ENCODE measurements at places on chromosomes 11 and 22.

GRCh38 chr11:86046116-86046515 is 22.8 kb downstream of the PICALM start:
- DNase-seq, result no peak

DNA sequence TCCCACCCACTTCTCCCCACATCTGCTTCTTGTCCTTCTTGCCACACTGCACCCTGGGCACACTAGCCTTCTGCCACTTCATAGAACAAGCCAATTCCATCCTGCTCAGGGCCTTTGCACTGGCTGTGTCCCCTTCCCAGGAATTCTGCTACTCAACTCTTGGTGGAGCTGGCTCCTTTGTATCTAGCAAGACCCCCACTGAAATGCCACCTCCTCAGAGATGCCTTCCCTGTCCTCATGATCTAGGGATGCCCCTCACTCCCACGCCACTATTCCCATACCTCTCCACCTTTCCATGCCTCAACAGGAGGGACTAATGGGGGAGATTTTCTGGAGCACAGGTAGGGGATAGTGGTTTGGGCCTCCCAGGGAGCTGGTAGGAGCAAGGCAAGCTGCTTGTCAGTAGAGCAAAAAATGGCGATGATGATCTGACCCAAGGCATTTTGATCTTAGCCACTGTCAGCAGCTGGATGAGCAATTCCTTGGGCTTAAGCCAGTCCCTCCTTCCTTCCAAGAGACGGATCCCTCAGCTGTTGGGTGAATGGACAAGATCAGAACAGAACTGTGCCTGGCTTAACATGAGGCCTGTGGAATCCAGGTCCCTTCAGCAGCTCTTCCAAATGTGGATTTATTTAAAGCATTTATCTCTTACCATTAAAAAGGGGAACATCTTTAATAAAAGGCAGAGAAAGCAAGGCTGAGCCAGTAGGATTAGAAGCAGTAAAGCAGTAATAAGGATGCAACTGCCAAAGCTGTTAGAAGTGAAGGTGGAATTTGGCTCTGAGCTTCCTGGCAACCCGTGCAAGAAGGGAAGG is 4.0 kb upstream of the PRDM11 start:
- no peak for DNase-seq

GRCh38 chr11:116275635-116276034 is 497.2 kb downstream of the BUD13 start:
- no peak for DNase-seq

DNA sequence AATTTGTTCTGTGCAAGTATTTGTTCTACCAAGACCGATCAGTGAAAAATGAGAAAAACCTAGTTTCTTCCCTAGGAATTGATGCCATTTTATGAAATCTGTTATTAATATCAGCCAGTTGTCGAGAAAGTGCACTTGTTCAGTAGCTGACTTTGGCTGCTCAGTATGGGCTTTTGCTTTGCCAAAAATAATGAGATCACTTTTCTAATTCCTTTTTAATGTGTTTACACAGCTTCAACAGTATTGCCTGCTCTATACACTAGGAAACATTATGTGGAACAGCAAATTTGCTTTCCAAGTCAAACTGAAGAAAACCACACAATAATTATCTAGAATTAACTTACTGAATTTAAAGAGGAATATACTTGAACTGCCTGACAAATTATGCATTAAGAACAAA is 34.4 kb downstream of the SCUBE2 start:
- no peak for DNase-seq

GRCh38 chr11:56659755-56660154 is 3.7 kb upstream of the OR5AR1 start:
- no peak for DNase-seq

GRCh38 chr11:31815711-31816467 is 4.8 kb upstream of the PAX6 start:
- DNase-seq, result no peak

GRCh38 chr11:80899381-80899780 is 1458.6 kb upstream of the TENM4 start:
- no peak for DNase-seq

GRCh38 chr22:30326255-30326705 is 461 bp downstream of the TBC1D10A start:
- no peak for DNase-seq

GRCh38 chr11:113345978-113346377 is 31.6 kb downstream of the TTC12 start:
- DNase-seq, result peak; percentile 39

Data from urinary bladder (tissue), 4 donors.